ENCODE measurements at places on chromosomes 12 and 14.

DNA sequence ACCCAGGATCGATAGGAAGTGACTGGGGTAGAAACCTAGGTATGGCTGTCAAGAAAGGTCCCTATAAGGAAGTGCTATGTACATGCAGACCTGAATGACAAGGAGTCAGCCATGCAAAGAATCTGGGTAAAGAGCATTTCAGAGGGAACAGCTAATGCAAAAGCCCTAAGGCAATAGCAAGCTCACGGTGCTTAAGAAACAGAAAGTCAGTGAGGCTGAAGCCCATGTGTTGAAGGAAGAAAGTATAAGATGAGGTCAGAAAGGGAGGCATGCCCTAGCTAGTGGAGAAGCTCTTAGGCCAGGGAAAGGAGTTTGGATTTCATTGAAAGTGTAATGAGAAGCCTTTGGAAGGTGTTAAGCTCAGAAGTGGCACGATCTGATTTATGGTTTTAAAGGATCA, 6.0 kb upstream of the ADCY6 start:
- DNase-seq: no peak

GRCh38 chr12:118373616-118374015, 909 bp upstream of the TAOK3 start:
- DNase-seq: no peak

DNA sequence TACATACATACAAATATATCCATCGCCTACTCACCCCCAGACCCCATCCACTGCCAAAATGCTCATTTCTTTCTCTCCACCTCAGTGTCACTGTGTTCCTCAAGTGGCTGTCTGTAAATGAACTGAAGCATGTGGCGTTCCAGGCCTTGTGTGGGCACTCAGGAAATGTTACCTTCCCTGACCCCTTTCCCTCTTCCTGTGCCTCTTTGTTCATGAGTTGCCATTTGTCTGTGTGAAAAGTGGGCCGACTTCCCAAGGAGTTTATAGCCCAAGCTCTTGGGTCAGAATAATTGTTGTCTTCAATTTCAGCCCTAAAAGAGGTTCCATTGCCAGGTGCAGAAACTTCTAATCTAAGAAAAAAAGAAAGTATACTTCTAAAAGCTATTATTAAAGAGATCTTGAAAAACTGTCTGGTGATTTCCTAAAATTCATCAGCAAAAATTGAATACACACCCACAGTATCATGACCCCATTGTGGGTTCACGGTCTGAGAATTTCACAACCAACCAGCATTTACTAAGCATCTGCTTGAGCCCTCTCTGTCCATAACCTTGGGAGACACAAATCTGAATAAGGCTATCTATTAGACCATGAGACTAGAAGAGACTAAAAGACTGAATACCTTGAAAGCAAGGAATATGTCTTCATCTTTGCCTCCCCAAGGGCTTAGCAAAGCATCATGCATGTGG, 201.4 kb upstream of the EEA1 start:
- DNase-seq: no peak

GRCh38 chr14:68796418-68797101, 3.7 kb upstream of the ZFP36L1 start:
- DNase-seq: no peak
